HFF-Myc (cell line): ENCODE measurements at places on chromosomes 7 and 10.

GRCh38 chr7:107857541-107857912 is 33.5 kb upstream of the DLD start:
- peak; percentile 24 for DNase-seq

GRCh38 chr10:79982362-79982800 is 33.5 kb upstream of the SFTPD start:
- DNase-seq = no peak

DNA sequence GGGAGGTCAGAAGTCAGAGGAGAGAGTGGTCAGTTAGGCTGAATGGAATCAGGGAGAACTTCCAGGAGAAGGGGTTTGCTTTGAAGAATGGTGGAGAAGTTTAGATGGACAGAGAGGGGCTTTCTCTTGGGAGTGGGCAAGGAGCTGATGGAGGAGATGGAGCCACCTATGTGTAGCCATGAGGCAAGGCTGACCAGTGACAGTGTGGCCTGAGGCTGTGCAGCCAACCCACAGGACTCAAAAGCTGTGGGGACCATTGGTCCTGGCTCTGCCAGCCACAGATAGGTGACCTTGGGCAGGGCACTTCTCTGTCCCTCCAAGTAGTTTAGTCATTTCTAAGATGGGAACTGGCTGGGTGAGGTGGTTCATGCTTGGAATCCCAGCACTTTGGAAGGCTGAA is 18.7 kb downstream of the NEURL1 start:
- DNase-seq = no peak

DNA sequence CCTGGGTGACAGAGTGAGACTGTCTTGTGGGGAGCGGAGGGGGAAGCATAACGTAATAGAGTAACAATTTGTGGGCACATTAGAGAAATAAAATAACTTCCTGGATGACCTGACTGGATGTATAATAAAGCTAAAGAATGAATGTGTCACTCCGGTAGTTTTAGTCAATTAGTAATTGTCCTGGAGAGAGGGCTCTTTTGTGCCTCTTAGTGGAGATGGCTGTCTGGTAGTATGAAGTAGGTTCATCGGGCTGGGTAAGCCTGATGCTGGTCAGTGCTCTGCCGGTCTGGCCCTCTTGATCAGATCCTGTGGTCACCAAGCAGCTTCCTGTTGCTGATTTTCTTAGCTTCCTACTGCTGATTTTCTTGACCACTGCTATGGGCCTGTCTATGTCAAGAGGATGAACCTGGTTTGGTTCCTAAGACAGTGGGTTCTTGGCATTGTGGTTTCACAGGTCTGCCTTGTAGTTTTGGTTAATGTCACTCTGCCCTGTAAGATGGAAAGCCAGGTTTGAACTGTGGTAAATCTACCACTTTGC is 34.1 kb downstream of the ZRANB1 start:
- no peak for DNase-seq

DNA sequence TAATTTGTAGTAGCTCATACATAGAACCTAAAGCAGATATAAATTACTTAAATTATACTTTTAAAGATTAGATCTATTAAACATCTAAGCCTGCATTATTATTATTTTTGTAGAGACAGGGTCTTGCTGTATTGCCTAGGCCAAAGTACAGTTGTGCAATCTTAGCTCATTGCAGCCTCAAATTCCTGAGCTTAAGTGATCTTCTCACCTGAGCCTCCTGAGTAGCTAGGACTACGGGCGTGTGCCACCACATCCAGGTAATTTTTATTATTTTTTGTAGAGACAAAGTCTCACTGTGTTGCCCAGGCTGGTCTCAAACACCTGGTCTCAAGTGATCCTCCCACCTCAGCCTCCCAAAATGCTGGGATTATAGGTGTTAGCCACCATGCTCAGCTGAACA is 46.7 kb downstream of the RALA start:
- DNase-seq = no peak

DNA sequence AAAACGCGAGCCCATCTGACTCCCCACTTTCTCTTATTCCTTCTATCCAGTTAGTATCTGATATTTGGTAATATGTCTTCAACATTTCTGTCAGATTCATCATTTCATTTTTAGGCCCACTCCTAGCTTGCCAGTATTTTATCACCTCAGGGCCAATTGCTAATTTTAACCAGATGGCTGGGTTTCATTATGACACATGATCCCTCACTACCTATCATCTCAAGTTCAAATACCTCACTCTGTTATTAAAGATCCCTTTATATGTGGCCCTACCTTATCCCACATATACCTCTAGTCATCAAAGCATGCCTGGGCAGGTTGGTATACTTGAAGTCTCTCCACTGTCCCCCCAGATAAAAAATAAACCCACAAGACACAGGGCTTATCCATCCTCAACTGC is 104.9 kb downstream of the RNLS start:
- no peak for DNase-seq
